ENCODE measurements at places on chromosomes 12 and 14.

DNA sequence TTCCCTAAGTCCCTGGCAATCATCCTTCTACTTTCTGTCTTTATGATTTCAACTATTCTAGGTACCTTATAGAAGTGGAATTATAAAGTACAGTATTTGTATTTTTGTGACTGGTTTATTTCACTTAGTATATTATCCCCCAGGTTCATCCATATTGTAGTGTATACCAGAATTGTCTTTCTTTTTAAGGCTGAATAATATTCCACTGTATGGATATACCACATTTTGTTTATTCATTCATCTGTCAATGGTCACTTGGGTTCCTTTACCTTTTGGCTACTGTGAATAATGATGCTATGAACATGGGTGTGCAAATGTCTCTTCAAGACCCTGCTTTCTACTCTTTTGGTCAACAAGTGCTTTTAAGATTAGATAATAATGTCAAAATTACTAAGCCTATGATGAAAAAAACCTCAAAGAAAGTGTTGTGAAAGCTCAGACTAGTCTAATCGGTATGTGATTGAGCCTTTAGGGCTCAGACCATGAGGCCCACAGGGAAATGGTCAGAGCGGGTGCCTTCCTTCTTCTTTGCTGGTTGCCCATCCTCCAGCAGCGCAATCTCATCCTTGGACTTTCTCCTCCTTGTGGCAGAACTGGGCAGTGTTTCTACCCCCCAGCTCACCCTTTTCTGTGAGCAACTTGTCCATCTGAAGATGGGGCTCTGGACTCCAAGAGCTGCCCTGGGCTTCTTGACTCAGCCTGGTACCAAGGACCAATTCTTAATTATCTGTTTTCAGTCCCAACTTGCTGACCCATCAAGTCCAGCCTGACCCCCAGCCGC lies 105.4 kb downstream of the TTC8 start:
- DNase-seq: no peak

DNA sequence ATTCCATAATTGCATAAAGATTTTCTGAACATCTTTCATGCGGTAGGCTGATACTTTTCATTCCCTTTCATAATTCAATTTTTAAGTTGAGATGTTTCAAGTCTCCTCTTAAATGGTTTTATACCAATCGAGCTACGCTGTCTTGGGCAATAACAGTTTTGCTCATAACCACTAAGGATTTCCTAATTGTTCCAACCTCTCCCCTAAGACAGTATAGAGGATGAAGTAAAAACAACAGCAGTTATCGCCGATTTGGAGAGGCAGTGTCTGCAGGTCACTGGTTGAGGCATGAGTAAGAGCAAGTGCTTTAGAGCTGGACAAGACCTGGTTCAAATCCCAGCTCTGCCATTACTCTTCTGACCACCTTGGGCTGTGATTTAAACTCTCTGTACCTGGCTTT lies 6.9 kb upstream of the MED13L start:
- no peak for DNase-seq

- DNase-seq: no peak
These were observed 121.7 kb upstream of the FUT8 start for GRCh38 chr14:65290830-65291229.

DNA sequence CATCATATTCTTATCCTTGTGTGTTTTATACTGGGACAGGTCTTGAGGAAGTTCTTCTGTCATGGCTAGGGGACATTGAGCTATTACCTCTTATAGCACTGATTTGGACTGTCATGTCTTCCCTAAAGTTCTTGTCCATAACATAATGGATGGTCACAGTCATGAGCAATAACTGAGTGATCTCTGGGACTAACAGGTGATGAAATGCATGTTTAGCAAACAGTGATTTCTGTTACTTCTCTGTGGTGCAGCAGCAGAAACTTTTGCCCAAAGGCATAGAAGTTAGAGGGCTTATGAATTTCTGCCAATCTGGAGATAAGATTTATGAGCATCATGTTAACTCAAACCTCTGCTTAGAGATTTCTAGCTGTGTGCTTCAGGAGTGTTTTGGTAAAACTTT lies 5.9 kb downstream of the ADIPOR2 start:
- no peak for DNase-seq

DNA sequence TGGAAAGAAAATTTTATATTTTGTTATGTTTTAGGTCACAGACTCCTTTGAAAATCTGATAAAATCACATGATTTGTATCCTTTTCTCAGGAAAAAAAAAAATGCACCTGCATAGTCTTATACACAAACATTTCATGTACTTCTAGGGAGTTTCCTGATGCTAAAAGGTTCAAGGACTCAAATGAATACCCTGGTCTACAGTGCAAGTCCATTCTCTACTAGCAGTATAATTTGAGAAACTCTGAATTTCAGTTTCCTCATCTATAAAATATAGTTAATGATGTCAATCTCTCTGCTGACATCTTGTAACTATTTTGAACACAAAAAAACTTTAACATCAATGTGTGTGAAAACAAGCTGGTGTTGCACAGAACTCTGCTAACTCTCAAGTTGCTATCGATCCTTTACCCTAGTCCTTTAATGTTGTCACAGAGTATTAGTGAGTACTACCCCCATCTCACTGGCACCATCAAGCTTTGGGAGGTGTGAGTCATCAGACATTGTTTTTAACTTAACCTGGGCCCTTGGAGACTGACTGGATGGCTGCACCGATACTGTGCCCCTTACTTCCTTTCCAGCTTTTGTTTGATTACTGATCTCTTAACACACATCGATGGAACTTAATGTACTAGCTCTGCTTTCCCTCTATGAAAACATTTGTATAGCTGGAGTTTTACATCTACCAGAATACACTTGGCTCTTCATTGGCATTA lies 251.9 kb upstream of the SOX5 start:
- DNase-seq: no peak

GRCh38 chr12:53127169-53127568 lies 23.9 kb downstream of the SOAT2 start:
- DNase-seq: no peak

- DNase-seq: no peak
These were observed 15.7 kb downstream of the FAR2 start for GRCh38 chr12:29164477-29165393.

- no peak for DNase-seq
These were observed 7.8 kb downstream of the LRTM2 start for GRCh38 chr12:1827826-1828805.

DNA sequence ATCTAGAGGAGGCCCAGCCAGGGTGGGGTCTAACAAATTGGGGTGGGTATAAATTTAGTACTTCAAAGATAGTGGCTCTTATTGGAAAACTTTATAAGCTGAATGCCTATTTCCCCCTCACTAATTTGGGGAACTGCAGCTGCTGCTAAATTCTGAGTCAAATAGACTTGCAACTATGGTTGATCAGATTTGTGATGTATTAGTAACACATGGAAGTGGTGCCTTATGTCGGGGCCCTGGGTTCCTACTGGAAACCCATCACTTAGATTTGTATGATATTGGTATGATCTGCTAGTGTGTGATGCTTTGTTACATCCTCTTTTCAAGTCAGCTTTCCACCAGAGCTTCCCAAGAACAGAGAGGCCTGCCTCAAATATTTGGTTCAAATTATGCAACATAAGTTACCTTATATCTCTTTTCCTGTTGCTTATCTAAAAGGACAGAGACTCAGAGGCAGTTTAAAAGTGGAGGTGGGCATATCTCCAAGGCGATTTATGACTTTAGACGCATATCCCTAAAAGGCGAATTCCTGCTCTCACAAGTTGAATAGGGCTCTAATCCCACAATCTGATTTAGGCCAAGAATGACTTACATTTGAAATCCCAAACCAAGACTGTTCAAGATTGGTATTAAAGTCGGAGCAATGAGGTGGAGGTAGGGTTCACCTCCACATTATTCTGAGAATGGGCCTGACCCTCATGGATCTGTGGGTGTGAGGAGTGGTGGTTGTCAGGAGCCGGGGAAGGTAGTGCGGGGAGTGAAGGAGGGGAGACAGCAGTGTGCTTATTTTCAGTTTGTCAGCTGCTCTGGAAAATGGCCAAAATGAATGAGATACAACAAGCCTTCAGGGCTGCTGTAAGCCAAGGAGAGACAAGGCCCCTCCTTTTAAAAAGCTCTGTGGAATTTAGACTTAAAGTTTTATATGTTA lies 425.8 kb downstream of the RAD51B start:
- DNase-seq: peak; percentile 51

GRCh38 chr12:85138833-85139232 lies 102.7 kb downstream of the LRRIQ1 start:
- DNase-seq: no peak

DNA sequence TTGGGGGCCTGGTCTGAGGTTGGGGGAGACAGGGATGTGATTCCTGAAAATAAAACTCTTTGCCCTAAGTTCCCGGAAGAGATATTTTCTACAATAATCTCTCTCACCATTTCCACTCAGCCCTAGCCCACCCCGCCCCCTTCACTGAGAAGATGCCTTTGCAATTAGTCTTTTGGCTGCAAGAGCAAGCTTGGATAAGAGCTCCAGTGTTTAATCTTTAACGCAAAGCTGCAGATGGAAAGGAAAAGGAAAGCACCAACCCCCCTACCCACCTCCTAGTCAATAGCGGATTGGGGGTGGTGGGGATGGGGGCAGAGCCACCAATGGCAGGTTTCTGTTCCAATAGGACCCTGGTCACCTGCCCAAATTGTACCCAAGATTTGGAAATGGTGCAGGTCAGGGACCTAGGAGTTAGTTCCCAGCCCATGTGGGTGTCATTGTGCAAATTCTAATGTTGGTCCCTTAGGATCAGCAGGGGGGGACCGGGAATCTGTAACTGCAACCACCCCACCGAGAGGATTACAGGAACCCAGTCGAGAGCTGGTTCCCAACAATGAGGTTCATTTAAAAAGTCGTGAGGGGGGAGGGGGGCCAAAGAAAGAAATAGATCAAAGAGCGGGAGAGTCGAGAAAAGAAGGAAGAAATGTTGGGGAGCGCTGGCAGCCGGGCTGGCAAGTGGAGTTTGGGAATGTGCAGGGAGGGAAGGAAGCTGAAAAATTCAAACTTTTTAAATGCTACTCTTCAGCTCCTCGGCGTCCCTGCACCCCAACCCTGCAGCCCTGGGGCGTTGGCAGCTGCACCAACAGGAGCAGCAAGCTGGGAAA lies 1.6 kb downstream of the ZFP36L1 start:
- peak; percentile 79 for DNase-seq
